GM10248 (cell line): ENCODE measurements at places on chromosomes 12 and 14.

GRCh38 chr12:132707241-132707640, 3.4 kb upstream of the PGAM5 start:
- DNase-seq = no peak

DNA sequence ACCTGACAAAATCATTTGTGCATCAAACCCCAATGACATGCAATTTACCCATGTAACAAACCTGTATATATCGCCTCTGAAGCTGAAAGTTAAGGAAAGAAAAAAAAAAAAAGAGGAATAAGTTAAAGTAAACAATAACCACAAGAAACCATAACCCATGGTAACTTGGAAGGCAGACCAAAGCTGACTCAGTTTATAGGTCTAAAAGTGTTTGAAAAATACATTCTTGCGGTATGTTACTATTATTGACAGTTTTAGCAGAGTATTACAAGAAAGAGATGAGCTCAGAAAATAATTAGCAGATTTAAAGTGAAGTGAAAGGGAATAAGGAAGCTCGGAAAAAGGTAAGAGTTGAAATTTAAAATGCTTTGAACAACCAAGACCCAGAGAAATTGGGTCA, 34.4 kb upstream of the MGAT4C start:
- DNase-seq = no peak

DNA sequence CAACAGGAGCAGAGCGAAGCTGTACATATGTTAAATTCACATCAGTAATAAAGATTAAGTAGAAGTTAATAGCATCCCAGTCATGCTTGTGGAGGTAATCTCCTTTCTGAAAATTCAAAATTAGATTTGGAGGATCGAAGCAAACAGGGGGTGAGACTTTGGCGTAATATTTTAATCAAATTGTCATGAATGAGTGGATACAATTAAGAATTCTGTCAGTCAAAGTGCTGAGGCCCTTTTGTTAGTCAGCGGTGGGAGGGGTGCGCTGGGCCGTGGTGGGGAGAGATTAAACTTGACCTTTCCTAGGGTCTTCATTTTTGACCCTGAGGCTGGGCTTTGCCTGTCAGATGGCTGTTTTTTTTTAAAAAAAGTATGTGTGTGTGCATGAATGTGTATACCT, 226.7 kb downstream of the VRK1 start:
- no peak for DNase-seq

DNA sequence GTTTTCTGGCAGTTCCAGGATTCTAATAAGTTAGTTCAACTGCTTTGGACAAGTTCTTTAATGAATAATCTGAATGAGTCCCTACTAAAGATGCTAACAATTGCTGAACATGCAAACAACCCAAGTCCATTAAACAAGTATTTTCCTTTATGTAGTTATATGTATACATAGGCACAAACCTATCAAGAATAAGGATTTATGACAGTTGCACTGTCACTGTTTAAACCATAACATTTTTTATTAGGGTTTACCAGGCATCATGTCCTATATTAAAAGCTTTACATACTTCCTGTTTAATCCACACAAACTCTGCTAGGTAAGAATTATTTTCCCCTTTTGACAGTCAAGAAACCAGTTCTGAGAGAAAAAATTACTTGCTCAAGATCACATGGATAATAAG, 31.9 kb upstream of the COCH start:
- DNase-seq = no peak

DNA sequence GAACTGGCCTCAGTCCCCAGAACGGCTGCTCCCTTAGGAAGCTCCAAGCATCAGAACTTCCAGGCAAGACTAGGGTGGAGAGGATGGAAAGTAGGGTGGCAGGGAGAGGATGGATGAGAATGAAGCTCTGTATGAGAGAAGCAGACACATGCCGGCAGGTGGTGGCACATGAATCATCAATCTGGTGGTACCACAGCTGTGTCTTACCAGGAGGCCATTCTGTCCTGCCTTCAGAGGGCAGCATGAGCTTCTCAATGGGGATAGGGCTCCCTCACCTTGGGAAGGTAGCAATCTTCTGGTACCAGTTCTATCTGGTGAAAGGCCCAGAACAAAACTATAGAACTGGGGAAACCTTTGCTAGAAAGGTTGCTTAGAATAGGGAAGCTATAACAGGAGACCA, 55.4 kb upstream of the PYGL start:
- no peak for DNase-seq

DNA sequence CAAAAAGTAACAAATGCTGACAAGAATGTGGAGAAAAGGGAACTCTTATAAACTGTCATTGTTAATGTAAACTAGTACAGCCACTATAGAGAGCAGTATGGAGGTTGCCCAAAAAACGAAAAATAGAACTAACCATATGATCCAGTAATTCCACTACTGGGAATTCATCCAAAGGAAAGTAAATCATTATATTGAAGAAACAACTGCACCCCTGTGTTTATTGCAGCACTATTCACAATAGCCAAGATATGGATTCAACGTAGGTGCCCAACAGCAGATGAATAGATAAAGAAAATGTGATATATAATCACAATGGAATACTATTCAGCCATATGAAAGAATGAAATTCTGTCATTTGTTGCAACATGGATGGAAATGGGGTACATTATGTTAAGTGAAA, 188.0 kb upstream of the E2F7 start:
- DNase-seq = no peak

- peak; percentile 45 for DNase-seq
Measured at GRCh38 chr12:64392221-64392620, 1.7 kb upstream of the C12orf56 start.

GRCh38 chr12:3564411-3564810, 73.4 kb downstream of the PRMT8 start:
- DNase-seq = no peak
